ENCODE measurements at places on chromosomes 3 and 15.

DNA sequence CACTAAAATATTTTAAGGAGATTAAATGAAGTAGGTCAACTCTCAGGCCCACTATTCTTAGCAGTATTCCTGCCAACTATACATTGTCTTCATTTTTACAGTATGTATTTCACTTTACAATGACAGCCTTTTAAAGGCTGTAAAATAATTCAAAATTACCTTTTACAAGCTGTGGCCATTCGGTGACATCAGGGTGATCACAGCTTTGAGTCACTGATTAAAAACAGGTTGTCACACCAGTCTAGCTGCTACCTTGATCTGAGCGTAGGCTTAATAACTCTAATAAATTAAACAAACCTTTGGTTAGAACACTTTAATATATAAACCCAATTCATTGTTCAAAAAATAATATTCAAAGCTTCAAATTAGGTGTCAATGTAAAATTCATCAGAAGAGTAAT is 29.9 kb downstream of the UBE3A start:
- no peak for DNase-seq

DNA sequence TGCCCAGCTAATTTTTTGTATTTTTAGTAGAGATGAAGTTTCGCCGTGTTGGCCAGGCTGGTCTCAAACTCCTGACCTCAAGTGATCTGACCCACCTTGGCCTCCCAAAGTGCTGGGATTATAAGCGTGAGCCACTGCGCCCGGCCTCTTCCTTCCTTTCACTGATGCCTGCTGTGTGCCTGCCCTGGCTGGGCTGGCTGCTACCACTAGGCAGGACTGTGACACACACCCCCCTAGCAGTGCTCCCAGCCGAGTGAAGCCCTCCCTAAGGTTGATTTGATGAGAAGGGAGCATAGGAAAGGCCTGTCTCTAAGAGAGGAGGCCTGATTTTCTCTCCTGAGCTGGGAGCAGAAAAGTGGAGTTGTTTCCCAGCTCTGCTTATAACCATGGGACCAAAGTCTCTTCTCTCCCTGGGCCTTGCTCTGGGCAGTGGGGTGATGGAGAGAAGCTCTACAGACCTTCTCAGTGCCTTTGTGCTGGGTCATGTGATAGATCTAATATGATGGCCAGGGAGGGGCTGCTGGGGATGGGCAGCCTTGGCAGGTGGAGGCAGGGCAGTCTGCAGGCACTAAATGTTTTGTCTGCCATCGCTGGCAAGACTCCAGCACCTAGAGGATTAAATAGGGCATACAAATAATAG is 20.1 kb upstream of the SFMBT1 start:
- no peak for DNase-seq

- DNase-seq, result no peak
Observed at GRCh38 chr15:79433276-79433990, 1.3 kb downstream of the MINAR1 start.

DNA sequence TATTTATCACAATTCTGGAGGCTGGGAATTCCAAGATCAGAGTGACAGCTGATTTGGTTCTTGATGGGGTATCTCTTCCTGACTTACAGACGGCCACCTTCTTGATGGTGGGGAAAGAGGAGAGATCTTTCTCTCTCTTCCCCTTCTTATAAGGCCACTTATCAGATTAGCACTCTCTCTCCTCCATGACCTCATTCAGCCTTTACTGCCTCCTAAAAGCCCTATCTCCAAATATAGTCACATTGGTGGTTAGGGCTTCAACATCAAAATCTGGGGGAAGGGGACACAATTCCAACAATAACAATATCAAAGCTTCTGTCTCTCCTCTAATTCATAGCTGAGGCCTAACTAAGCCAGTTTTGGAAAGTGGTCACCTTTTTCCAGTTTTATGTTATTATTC is 91.7 kb upstream of the MBNL1 start:
- no peak for DNase-seq

DNA sequence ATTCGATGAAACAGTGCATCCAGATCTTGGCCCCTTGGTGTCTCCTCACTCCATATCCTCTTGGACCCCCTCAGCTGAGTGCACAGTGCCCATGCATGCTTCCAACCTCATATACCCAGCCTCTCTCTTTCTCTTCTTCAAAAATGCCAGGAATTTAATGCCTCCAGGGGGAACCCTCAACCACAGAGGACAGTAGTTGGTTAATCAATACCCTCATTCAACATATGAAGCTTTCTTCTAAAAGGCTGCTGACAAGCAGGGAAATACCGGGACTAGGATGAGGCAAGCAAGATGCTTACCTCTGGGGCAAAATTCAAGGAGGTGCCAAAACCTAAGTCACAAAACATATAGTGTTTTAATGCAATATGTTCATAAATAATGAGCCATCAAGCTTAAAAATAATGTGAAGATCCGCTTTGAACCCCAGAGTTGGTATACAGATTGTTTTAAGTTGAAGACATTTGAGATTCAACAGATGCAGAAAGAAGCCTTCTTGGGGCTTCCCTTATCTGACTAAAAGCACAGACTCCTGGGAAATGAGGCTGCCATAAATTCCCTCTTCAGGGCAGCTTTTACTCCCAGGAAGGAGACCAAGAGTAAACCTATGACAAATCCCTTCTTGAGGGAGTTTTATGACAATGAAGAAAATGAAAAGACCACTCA is 48.2 kb upstream of the FHIT start:
- DNase-seq, result no peak

- DNase-seq, result peak; percentile 84
Observed at GRCh38 chr3:50971487-50971924, 296.8 kb downstream of the DOCK3 start.

DNA sequence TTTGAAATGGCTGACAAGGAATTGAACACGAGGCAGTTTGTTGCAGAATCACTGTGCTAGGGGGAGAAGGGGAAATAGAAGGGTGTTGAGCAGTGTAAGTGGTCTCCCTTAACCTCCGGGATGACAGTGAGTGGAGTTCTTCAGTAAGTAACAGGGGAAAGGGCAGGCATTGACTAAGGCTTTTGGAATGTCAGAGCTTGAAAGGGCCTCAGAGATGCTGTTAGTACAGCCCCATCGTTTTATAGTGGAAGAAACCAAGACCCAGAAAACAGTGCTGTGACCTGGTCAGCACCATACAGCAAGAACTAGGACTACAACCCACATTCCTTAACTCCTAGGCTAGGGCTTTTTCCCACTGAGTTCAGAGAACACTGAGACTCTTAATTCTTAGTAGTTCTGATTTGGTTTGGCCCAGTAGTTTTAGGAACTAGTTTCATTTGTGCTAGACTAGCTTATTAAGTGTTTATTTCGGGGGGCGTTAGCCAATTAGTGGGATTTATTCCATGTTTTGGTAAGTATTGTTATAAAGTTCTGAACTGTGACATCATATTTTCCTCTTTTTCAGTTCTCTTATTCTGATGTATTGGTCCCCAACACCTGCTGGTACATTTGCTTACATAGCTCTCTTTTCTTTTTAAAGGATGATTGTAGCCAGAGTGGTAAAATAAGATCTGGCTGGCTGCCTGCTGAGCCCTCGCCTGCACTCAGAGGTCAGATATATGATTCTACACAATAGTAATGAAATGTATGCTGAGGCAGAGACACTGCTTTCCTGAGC is 34.2 kb downstream of the RAB11A start:
- no peak for DNase-seq

DNA sequence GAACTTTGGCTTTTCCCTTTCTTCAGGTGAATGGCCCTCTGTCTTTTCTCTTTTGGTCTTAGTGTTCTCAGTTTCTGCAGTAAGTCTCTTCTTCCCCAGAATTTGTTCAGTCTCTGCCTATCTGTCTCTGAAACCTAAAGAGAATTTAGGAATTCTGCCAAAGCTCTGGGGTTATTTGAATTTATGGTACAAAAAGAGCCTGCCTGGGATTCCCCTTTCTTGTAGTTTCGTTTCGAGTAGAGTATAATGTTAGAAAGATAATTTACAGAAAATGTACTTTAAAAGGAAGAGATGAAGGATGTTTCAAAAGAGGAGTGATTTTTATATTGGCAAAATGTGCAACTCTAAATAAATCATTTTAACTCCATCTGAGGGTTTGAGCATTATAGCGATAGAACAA is 247.4 kb upstream of the SATB1 start:
- DNase-seq, result no peak

- no peak for DNase-seq
Observed at GRCh38 chr15:69579950-69580618, 127.5 kb downstream of the RPLP1 start.

DNA sequence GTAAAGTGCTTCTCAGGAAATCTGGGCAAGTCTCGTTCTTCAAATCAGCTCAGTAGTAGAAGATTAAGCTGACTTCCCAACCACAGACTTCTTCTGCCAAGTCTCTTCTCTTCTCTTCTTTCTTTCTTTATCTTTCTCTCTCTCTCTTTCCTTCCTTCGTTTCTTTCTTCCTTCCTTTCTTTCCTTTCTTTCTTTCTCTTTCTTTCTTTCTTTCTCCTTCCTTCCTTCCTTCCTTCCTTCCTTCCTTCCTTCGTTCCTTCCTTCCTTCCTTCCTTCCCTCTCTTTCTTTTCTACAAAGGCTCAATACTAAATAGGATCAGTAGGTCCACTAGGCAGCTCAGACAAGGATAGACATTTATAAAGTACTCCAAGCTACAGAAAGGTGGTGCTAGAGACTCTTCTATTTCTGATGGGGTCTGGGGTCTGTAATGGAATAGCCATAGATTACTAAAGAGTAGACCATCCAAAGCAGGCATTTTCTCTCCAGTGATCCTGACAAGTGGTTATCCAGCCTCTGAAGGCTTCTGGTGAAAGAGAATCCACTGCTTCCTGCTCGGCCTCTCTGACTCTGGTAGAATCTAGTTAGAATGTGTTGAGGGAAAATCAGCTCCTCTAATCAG is 100.8 kb downstream of the TPRG1 start:
- DNase-seq, result peak; percentile 26

- DNase-seq, result no peak
Observed at GRCh38 chr3:15102836-15103235, 3.9 kb upstream of the RBSN start.

GRCh38 chr15:32669896-32670611 is 28.5 kb downstream of the SCG5 start:
- no peak for DNase-seq

DNA sequence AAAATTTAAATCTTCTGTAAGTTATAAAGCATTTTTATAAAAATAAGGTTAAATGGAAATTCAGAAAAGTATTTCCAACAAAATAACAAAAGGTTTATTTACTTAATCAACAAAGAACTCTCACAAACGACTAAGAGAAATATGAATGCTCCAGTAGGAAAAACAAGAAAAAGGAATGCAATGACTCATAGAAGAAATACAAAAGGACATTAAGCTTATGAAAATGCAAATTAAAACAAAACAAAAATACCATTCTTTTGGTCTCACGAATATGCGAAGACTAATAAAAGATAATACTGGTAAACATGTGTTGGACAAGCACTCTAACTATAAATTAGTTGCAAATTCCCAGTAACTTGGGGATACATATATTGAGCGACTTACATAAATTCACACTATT is 17.5 kb upstream of the TBC1D5 start:
- DNase-seq, result no peak

- no peak for DNase-seq
Observed at GRCh38 chr3:52089691-52090090, 33.3 kb upstream of the DUSP7 start.

GRCh38 chr3:62562017-62562416 is 188.7 kb upstream of the FEZF2 start:
- DNase-seq, result no peak

GRCh38 chr3:99858469-99858868 is 40.8 kb downstream of the CMSS1 start:
- no peak for DNase-seq

- no peak for DNase-seq
Observed at GRCh38 chr3:138440121-138440521, 5.7 kb downstream of the ESYT3 start.

DNA sequence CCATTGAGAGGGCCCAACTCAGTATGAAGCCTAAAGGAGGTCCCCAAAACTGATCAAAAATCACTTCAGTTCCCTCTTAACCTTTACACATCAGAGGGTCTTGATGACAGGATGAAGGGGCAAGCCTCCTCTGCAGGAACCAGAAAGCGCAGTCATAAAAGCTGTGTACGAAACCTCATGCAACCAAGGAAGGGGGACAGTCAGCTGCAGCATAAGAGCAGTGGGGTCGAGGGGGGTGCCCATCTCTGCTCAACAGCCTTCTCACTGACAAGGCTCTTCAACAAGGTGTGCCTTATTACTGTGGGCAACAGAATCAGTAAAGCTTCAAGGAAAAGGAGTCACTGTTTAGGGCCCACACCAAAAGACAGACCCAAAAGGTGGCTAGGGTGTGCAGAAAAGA is 3.9 kb downstream of the POC1A start:
- DNase-seq, result no peak

GRCh38 chr15:99167201-99167600 is 62.3 kb downstream of the SYNM start:
- DNase-seq, result no peak

DNA sequence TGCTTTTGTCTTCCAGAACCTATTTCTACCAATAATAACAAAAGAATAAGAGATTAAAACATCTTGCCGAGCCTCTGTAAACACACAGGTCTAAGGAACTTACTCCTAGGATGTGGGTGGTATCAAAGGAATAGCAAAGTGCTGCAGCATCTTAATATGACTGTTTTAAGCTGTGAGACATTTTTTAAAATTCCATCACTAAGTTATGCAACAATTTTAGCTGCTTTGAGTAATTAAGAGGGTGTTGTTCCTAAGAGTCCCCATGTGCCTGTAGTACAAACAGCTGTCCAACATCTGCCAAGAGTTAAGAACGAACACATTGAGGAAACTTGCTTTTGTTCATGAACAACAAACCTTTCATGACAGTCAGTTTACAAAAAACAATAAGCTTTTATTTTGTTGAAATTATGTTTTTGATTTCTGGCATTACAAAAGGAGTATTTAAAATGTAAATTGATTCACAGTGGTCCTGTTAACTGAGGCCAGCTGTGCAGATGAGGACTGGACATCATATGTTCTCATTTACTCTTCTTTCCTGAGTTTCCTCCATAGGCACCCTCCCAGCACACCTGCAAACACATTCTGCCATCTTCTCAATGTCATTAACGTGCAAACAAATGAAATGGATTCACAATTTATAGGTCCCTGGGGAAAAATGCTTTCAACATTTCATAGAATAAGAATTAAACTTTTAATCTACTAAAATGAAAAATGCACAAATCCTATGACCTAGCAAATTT is 337.3 kb upstream of the ARHGEF26 start:
- no peak for DNase-seq

- no peak for DNase-seq
Observed at GRCh38 chr3:15497964-15498363, 23.5 kb downstream of the COLQ start.

DNA sequence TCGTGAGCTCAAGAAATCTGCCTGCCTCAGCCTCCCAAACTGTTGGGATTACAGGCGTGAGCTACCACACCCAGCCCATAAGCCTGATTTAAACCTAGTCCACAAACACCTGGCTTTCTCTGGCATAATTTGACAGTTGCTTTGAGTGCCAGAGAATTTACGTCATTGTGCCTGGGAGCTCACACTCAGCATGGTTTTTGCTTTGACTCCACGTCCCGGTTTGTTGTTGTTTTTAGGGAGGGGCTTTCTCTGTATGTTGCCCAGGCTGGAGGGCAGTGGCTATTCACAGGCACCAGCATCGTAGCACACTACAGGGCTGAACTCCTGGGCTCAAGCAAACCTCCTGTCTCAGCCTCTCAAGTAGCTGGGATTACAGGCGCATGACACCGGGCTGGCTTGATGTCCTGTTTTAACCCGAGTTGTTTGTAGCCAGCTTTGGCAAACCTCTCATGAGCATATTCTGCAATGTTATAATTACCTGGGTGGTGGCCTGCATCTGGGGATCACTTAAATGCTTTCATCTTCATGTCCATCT is 32.7 kb downstream of the CEMIP start:
- no peak for DNase-seq

Measured in CD4-positive, alpha-beta T cell treated with Interleukin-17A for 1 hour (primary cell).